ENCODE measurements at places on chromosomes 5 and 9.

DNA sequence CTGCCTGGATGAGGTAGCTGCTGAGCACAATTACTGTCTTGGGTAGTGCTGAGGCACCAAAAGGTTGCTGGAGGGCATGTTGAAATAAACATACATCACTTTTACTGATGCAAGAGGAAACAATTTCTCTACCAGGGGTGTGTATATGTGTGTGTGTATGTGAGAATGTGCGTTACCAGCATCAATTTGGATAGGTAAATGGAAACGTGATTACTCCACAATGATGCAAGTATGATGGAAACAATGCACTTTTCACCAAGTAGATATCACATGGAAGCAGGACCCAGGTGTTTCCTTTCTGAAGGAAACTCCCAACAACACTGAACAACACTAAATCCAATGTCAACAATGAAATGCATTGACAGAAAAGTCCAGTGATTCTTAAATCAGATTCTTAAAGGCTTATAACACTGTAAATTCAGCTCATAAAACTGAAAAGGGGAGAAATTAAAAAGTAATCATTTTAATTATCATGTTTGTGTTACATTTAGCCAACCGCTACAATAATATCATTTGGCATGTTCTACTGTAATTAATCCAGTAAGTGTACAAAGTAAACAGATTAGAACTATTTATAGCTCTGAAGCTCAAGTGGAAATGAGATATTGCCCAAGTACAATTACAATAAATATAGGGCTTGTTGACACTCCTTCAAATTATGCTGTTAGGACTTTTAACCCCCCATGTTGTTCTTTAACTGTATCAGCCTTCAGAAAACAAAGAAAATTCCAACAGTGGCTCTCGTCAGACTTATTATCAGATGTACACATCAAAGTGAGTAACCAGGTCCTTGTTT is 25.3 kb downstream of the YIPF5 start:
- DNase-seq = no peak

DNA sequence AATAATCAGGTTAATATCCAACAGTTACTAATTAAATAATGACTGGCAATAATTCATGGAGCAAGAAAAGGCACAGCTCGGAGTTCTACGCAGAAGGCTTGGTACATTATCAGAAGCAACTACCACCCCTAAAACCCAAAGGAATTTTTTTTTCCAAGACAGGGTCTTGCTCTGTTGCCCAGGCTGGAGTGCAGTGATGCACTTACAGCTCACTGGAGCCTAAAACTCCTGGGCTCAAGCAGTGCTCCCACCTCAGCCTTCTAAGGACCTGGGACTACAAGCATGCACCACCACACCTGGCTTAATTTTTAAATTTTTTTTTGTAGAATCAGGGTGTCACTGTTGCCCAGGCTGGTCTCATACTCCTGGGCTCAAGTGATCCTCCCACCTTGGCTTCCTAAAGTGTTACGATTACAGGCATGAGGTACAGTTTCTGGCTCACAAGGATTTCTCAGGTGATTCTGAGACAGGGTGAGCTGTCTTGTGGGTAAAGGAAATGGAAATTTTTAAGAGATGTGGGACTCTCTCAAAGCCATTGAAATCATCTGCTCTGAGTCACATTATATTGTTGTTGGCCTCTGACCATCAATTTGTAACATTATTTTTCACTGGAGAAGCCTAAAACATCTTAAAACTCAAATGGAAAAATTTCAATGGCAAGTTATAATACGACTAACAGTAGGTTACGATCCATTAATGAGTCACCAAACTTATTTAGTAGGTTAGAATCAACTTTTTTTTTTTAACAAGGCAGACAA is 19.7 kb upstream of the HSDL2 start:
- DNase-seq = no peak

GRCh38 chr9:93093127-93093876 is 2.7 kb upstream of the CARD19 start:
- no peak for DNase-seq

- no peak for DNase-seq
Measured at GRCh38 chr5:38208782-38209378, 49.5 kb upstream of the EGFLAM start.

GRCh38 chr5:166486348-166486747 is 1805.1 kb upstream of the WWC1 start:
- no peak for DNase-seq

DNA sequence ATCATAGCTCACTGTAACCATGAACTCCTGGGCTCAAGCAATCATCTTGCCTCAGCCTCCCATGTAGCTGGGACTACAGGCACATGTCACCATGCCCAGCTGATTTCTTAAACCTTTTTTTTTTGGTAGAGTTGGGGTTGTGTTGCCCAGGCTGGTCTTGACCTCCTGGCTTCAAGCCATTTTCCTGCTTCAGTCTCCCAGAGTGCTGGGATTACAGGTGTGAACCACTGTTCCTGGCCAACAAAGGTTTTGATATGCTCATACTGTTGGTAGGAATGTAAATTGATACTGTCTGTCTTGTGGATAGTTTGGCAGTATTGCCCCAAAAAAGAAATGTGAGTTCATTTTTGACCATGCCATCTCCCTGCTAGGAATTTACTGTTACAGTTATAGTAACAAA is 77.4 kb upstream of the TMEM171 start:
- no peak for DNase-seq

- DNase-seq = no peak
Measured at GRCh38 chr5:137622850-137623249, 113.0 kb downstream of the KLHL3 start.

GRCh38 chr9:111959468-111960359 is 63.1 kb downstream of the UGCG start:
- no peak for DNase-seq

DNA sequence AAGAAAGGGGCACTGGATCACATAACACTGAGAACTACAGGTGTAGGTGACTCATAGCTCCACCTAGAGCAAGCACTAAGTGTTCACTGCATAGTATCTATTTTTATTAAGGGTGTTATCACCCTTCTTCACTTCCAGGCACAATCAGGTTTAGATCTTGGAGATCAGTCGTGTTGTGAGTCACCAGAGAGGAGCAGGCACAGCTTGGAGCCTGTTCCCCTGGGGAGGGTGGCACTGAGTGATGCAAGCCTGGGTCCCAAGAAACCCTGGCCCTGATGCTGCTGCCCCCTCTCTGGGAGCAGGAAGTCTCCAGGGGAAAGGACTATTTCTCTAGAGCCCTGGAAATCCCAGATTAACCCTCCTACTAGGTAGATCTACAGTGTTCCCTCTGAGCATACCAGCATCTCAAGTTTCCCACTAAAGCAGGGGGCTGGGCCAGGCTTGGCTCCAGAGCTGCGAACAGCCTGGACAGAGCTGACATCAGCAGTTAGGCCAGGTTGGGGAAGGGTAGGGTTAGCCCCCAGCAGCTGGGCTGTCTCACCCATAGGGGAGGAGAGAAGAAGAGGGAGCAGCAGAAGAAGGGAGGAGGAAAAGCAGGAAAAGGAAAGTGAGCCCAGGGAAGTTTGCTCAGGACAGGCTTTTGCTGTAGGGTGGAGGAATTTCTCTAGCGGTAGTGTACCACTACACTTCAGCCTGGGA is 28.1 kb upstream of the SPINK4 start:
- DNase-seq = no peak

DNA sequence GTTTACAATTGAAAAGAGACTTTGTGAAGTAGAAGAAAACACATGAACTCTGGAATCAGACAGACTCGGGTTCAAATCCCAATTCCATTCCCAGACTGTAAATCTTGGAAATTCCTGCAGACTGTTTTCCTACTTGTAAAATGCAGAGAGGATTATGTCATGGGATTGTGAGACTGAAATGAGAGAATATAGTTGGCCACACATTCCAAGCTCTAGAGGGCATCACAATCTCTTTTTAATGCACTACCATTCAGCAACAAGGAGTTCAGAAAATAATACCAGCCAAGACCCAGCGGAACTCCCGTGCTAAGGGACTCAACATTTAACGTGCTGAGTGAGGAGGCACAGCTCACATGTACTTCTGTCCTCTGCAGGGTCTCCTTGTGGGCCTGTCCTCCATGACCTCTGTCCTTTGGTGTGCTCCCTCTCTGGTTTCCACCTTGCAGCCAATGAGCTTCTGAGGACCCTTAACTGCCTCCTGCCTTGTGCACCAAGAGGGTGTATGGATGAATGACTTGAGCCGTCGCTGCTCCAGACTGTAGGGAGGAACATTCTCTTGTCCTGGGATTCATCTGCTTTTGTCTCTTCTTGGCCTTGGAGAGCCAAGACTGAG is 263.5 kb downstream of the NTRK2 start:
- DNase-seq = no peak

GRCh38 chr5:140224658-140225057 is 49.7 kb downstream of the CYSTM1 start:
- no peak for DNase-seq

GRCh38 chr9:125759764-125760129 is 12.6 kb downstream of the PBX3 start:
- no peak for DNase-seq

GRCh38 chr9:70093944-70094343 is 50.3 kb downstream of the MAMDC2 start:
- DNase-seq = no peak

DNA sequence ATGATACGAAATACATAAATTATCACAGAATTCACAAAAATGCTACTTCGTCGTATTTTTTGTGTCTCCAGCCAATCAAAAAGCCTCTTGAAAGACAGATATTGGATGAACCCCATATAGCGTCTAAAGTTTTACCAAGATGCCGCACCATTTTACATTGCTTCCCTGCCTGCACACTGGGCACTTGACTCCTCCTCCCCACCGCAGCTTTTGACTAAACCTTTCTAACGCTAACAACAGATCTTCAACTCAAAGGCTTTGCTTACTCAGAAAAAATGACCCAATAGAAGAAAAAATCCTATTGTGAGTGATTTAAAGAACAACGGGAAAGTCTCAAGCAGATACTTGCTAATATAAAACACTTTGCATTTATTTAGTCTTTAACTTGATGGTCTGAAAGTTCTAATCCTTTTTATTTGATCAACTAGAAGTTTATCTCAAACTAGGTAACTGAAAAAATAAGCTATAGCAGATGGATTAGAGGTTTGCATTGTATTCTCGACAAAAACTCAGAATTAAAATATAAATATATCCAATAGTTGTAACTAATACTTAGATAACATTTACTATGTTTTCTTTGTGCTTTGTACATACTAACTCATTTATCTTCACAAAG is 609.1 kb upstream of the DMAC1 start:
- no peak for DNase-seq

DNA sequence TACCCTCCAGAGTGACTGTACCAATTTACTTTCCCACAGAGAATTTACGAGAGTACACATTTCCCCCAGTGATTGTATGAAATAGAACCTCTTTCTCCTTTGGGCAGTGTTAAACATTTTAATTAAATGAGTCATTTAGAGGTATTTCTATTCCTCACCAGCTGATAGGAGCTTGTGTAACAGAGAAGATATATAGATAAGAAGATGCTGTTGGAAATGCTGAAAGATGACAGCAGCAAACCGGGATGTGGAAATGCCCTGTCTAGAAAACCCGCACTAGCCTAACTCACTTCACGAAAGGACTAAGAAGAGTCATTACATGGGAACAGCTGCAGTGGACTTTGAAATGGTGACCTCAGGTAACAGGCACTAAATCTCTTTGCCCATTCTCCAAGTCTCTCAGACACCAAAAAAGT is 68.3 kb downstream of the LPAR1 start:
- DNase-seq = no peak

DNA sequence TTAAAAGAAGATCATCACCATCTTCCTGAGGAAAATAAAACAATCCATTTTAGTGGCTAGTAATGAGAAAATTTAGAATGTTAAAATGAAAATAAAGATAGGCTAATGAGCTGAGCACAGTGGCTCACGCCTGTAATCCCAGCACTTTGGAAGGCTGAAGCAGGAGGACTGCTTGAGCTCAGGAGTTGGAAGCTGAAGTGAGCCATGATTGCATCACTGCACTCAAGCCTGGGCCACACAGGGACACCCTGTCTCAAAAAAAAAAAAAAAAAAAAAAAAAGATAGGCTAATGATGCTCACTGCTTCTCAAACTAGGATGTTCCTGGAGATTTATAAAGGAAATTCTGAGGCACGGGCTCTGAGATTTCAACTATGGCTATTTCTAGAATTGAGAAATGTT is 50.3 kb downstream of the CPLANE1 start:
- no peak for DNase-seq

- DNase-seq = no peak
Measured at GRCh38 chr5:139468421-139468931, 2.3 kb upstream of the SMIM33 start.

DNA sequence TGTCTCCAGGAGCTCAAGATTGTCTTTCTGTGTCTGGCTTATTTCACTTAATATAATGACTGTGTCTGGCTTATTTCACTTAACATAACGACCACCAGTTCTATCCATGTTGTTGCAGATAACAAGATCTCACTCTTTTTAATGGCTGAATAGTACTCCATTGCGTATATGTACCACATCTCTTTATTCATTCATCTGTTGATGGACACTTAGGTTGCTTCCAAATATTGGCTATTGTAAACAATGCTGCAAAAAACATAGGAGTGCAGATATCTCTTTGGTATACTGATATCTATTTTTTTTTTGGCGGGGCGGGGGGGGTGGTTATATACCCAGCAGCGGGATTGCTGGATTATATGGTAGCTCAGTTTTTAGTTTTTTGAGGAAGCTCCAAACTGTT is 45.5 kb downstream of the FER start:
- no peak for DNase-seq

DNA sequence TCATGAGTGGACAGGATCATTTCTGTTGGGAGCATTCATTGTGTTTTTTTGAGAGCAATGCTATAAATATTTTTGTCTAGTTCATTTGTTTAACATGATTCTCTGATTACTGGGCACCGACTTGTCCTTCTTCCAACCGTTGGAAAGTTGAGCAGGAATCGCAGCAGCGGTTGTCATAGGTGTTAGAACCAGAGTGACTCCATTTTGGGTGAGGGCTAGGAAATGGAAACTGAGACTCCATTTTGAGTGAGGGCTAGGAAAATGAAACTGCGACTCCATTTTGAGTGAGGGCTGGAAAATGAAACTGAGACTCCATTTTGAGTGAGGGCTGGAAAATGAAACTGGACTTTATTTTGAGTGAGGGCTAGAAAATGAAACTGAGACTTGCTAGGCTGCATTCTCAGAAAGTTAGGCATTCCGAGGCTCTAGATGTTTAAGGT is 100.6 kb downstream of the ICE1 start:
- no peak for DNase-seq

- no peak for DNase-seq
Measured at GRCh38 chr5:140207250-140207964, 32.4 kb downstream of the CYSTM1 start.

All from stimulated activated CD4-positive, alpha-beta T cell treated with anti-CD3 and anti-CD28 coated beads, Interleukin-2, amount 100 ng/mL, for 48 hours (primary cell).